H1 (cell line): ENCODE measurements at places on chromosomes 4 and X.

DNA sequence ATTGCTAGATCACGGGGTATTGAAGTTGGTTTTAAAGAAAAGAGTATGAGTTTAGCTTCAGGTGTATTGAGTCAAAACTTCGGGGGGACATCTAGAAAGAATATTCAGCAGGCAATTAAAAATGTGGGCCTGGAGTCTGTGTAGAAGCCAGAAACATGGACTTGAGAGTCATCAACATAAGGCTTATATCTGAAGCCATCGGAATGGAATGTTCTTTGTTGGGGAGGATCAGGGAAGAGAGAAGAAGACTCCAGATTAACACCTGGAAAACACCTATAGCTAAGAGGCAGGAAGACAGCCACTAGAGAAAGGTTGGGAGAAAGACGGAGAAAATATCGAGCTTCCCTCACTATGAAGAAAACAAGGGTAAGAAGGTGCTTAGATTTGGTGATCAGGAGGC is 69.5 kb downstream of the BEND2 start:
- H3K27me3 ChIP-seq = no peaks in the 10 kb centered on the region
- no peak overlapping the region for H3K4me3 ChIP-seq
- H3K36me3 ChIP-seq = no peaks in the 10 kb centered on the region

DNA sequence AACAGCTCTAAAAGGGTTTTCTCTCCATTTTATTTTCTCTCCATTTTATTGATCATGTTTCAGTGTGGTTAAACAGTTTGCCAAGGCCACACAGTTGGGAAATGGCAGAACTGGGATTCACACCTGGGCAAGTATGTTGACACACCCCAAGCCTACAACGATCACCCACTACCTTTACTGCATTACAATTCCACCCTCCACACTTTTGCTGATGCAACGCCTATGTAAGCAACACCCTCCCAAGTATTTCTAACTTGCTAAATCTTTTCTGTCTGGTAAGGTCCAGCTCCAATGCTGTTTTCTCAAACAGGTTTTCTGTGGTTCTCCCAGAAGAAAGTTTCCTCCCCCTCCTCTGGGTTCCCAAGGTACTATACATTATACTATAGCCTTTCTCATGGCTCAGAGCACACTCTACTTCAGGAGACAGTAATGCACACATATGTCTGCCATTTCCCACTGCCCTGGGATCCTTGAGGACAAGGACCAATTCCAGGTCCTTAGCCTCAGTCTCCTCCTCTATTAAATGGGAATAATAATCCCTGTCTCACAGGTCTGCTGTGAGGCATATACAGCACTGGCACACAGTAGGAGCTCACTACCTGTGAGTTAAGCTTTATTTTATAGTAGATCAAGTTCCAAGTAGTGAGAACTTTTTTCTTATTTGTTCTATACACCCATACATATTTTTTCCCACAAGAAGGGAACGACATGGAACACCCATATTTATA is 27.9 kb downstream of the IQSEC2 start:
- DNase-seq = no peak
- no peak overlapping the region for H3K4me3 ChIP-seq
- peaks cover 4% of the 10 kb centered on the region for H3K4me1 ChIP-seq
- no peaks in the 10 kb centered on the region for H3K36me3 ChIP-seq

DNA sequence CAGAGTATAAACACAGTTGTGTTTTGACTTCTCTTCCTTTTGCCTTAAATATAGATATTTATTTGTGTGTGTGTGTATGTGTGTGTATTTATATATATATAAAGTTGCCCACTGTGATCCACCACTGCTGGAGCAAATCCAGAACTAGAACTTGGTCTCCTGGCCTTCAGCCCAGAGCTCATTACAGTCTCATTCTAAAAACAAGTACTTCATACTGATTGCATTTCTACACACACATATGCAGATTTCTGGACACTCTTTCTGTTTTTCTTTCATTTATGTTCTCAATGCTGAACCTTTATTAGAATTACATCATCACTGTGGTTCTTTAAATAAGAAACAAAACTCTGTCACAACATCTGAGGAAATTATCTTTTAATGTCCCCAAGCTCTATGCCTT is 381 bp downstream of the TXK start:
- H3K27ac ChIP-seq = no peak overlapping the region
- H3K4me1 ChIP-seq = peaks cover 3% of the 10 kb centered on the region
- H3K4me3 ChIP-seq = no peak overlapping the region
- no peaks in the 10 kb centered on the region for H3K27me3 ChIP-seq
- no peak for DNase-seq

DNA sequence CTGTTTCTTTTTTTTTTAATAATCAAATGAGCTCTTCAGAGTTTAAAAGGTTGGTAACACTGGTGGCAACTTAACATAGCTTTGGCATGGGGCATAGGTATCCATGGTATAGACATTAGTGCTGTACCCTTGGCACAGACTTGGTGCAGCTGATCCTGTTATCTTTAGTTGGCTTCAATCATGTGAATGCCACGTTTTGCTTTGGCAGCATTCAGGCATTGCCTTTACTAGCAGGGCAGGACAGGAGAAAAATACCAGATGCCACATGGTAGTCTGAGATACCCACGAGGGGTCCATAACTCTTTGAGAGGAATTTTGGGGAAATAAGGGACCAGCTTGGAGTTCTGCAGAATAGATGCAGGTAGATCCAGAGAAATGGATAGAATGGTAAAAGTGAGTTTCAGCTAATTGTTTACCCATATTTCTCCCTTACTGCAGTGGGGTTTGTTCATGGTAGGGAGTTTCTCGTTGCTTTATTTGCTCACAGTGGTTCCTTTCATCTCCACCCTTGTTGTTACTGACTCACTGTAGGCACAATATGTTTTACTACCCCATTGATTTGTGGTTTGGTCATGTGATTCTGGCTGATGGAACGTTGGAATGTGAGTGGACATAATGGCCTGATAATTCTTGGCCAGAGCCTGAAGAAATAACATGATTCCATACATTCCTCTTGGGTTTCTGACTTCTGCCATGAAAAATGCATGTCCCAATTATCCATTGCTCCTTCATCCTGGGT is 342.7 kb downstream of the GLUD2 start:
- H3K4me1 ChIP-seq = no peaks in the 10 kb centered on the region
- no peak for DNase-seq
- no peak overlapping the region for H3K4me3 ChIP-seq
- H3K36me3 ChIP-seq = no peaks in the 10 kb centered on the region
- H3K27ac ChIP-seq = no peak overlapping the region
- H3K27me3 ChIP-seq = no peaks in the 10 kb centered on the region

GRCh38 chr4:23805450-23805851 is 84.4 kb downstream of the PPARGC1A start:
- H3K4me3 ChIP-seq = no peak overlapping the region
- no peaks in the 10 kb centered on the region for H3K4me1 ChIP-seq
- no peak for DNase-seq
- H3K27me3 ChIP-seq = peaks cover 1% of the 10 kb centered on the region
- no peaks in the 10 kb centered on the region for H3K36me3 ChIP-seq
- H3K27ac ChIP-seq = no peak overlapping the region

DNA sequence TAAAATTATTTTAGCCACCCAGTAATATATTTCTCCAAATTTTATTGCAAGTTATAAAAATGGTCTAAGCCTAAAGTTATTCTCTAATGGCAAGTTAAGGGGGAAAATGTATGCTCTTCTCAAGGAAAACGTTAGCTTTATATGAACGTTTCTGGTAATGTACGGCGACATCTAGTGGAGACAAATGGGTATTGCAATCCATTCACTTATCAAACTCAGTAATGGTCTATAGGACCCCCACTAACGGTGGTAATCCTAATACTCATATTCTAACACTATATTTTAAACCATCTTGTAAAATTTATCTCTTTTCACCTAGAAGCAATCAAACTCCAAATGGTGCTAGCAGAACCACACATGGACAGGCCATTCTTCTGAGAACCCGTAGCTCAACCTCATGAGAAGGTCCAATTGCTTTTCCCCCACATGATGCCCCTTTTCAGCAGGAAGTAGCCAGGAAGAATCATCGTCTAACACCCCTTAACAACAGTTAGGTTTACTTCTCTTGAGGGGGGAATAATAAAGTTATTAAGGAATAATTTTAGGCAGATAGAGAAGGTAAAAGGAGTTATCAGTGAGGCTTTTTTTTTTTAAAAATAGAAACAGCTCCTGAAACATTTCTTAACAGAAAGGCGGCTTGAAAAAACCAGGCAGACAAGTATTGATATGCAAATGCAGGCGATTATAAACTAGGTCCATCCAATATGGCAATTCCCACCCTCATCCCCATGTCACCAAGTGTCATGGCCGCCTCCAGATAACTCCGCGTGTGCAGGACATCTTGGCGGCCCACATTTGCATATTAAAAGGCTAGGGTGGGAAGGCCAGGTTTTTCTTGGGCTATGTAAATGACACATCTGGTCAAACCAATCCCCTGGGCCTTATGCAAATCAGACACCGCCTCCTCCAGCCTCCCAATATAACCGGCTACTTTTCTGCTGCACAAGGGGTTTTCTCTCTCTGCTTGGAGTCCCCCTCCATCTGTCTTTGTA is 35.0 kb downstream of the NUDT11 start:
- H3K36me3 ChIP-seq = no peaks in the 10 kb centered on the region
- no peak overlapping the region for H3K27ac ChIP-seq
- H3K4me1 ChIP-seq = peaks cover 3% of the 10 kb centered on the region; the same call in 1 of the 2 replicates
- no peaks in the 10 kb centered on the region for H3K27me3 ChIP-seq

DNA sequence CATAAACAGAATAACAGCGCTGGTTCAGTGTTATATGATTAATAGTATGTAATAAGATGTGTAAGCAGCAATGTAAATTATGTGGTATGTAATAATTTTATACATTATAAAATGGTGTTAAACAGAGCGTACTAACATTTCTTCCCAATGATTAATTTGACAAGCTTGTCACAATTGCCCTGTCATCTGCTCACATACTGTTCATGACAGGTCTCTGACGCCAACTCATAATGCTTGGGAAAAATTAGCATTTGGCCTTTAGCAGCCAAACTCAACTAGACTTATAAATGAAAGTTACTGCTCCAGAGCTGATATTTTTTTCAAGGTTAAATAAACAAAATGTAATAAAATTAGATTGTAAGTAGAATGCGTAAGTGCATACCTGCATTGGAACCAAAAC is 246.8 kb downstream of the TRAM1L1 start:
- H3K4me3 ChIP-seq = no peak overlapping the region
- H3K27me3 ChIP-seq = no peaks in the 10 kb centered on the region
- no peak for DNase-seq
- H3K27ac ChIP-seq = no peak overlapping the region
- H3K4me1 ChIP-seq = no peaks in the 10 kb centered on the region

DNA sequence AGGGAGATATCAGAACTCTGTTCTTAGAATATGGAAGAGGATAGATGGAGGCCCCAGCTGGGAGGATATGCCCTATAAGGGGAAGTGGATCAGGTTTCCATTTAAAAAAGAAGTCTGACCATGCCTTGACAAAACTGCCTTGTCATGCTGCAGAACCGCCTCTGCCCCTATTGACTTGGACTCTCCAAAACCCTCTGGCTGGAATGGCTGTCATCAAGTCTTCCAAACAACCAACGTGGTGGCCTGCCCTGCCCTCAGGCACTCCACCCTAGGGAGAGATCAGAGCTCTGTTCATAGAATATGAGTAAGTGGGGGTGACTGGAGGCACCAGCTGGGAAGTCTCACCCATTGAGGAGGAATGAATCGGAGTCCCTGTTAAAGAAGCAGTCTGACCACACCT is 114.9 kb downstream of the VSIG4 start:
- H3K4me1 ChIP-seq = no peaks in the 10 kb centered on the region
- no peak overlapping the region for H3K4me3 ChIP-seq
- H3K36me3 ChIP-seq = no peaks in the 10 kb centered on the region
- H3K27ac ChIP-seq = no peak overlapping the region

DNA sequence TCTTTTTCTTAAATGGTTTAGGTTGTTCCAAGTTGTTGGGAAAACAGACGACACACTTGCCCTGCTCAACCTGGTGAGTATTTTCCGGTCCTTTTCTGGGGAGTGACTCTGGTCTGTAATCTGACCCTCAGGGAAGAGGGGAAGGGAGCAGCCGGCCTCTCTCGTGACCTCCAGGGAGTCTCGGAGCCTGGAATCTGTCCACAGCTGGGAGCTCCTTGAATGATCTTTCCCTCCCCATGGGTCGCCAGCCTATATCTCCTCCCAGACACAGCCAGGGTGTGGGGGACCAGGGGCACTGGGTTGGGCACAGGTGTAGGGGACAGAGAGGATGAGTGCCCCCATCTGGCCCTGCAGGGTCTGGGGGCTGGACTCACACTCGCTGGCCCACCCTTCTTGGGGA is 18.9 kb downstream of the TMEM175 start:
- no peaks in the 10 kb centered on the region for H3K36me3 ChIP-seq
- H3K4me1 ChIP-seq = no peaks in the 10 kb centered on the region
- no peak for DNase-seq

DNA sequence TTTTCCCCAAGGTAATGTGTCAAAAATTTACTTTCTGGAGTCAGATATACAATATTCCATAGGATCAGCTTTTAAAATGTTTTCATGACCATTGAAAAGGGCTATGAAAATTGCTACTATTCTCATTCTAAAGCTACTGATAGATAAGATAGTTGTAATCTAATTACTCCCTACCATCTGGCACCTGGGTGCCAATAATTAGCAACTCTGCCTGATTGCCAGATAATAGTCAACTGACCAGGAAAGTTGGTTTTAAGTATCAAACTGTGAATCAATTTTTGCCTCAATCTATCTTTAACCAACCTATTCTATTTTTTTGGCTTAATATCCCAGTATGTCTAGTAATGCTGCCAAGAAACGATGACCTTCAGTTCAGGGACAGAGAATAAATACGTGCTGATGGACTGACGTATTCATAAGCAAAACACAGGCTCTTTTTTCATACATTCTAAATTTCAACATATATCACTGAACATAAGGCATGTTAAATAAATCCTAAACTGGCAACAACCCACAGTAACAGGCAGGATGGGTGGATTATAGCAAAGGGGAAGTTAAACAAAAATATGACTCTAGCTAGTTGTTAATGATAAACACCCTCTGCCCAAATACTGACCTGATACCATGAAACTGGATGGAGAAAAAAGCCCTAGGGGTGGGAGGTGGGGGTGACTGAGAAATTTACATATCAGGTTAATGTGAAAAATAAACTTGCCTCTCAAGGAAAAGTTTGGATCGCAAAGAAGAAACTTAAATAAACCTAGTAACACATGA is 18.2 kb downstream of the SH3RF1 start:
- DNase-seq = no peak
- no peak overlapping the region for H3K27ac ChIP-seq
- no peaks in the 10 kb centered on the region for H3K36me3 ChIP-seq
- H3K4me1 ChIP-seq = no peaks in the 10 kb centered on the region
- H3K4me3 ChIP-seq = no peak overlapping the region

- H3K4me1 ChIP-seq = no peaks in the 10 kb centered on the region
- no peak overlapping the region for H3K4me3 ChIP-seq
- H3K27ac ChIP-seq = no peak overlapping the region
- DNase-seq = no peak
Measured at GRCh38 chr4:89295415-89295927, 12.1 kb downstream of the GPRIN3 start.

GRCh38 chr4:51958199-51958968 is 61.8 kb downstream of the LRRC66 start:
- no peaks in the 10 kb centered on the region for H3K36me3 ChIP-seq
- no peaks in the 10 kb centered on the region for H3K27me3 ChIP-seq
- no peak overlapping the region for H3K27ac ChIP-seq
- DNase-seq = no peak

GRCh38 chrX:130086447-130087206 is 23.7 kb downstream of the ELF4 start:
- H3K27me3 ChIP-seq = no peaks in the 10 kb centered on the region
- H3K36me3 ChIP-seq = no peaks in the 10 kb centered on the region
- H3K4me1 ChIP-seq = peaks cover 19% of the 10 kb centered on the region

GRCh38 chr4:168857546-168858314 is 152.3 kb downstream of the CBR4 start:
- H3K27me3 ChIP-seq = no peaks in the 10 kb centered on the region
- DNase-seq = no peak
- no peak overlapping the region for H3K27ac ChIP-seq
- no peaks in the 10 kb centered on the region for H3K4me1 ChIP-seq
- no peaks in the 10 kb centered on the region for H3K36me3 ChIP-seq
- H3K4me3 ChIP-seq = no peak overlapping the region
